ENCODE measurements at places on chromosomes 5 and 9. TPM values are rescaled to one million over a fixed set of nuclear protein-coding genes. Genes with fewer than 3 reads are reported as not detected.

- no peak for DNase-seq
Measured at GRCh38 chr9:36443581-36443980, 43.5 kb upstream of the RNF38 start.

DNA sequence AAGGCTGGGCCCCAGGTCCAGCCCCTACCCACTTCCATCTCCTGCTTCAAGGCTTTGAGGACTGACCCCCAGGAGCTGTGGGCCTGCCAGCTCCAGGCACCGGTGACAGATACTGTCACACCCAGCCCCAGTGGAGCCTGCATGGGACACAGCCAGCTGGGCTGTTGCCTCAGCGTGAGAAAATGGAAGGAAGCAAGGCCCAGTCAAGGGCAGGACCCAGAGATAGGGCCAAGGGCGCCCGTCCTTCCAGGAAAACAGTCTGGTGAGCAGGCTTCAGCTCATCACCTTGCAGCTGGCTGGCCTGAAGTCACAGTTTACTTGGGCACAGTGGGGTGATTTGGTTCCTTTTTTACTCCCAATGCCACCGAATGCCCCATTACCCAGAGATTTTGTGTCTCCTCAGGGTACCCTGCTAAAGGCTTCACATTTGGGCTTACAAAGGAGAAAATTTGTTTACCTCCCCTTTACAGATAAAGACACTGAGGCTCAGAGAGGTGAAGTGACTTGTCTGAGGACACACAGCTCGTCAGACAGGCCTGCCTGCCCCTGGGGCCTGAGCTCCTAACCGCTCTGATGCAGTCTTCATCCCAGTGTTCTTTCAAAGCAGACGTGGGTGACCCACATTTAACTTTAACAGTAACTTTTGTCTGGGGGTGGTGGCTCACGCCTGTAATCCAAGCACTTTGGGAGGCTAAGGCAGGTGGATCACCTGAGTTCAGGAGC is 21.5 kb upstream of the WDR38 start:
- DNase-seq: no peak

CNTFR gene
- 45.5 TPM for polyA plus RNA-seq

DNA sequence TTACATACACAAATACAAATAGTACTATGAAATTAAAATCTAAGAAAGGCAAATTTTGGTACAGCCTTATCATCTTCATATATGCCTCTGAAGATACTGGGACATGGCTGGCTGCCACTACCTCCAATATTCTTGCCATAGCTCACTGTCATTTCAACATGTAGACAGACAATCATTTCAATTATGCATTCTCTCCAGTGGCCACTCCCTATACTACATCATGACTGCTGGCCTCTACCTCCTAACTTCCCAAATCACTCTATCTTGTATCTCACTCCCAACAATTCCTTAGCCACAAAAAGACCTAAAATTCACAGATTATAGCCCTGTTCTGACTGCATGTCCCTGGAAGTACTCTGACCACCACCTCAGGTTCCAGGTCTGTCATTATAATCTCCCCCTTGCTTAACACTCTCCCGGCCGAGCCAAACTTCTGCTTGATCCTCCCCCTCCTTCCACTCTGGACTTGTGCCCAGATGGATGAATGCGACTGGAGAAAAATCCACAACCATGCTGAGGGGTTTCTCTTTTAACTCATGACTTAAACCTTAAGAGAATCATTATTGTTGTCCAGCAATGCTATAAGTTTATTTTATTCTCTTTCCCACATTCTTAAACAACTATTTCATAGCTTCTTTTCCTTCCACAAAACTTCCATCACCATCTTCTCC is 225.3 kb upstream of the TLE4 start:
- DNase-seq: no peak

DMRTA1 gene
- polyA plus RNA-seq: 1.7 TPM

DNA sequence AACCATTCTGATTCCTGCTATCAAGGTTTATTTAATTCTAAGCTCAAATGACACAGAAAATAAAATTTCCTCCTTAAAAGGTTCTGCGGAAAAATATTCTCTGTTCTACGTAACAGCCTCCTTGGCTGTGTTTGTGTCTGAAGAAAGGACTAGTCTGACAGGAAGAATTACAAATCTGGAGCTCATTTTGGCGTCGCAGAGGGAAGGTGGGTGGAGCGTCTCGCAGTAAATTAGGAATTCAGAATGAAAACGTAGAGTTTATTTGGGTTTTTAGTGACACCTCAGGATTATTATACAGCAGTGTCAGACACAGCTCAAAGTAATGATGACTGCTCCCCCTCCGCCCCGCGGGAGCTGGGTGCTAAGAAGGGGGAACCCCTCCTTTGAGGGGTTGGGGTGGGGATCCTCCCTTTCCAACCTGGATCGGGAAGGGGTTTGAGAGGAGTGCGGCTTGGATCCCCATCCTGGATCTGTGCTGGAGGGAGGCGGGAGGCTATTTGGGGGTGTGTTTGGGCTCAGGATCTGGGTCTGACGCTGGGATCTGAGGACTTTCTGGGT is 933 bp upstream of the TGFBR1 start:
- no peak for DNase-seq

SERINC5 gene
- polyA plus RNA-seq: 63.2 TPM

GRCh38 chr5:118486647-118487225 is 501.6 kb downstream of the DTWD2 start:
- DNase-seq: no peak

QRFP gene
- 0.40 TPM for polyA plus RNA-seq

GRCh38 chr9:32737378-32737777 is 46.0 kb upstream of the TMEM215 start:
- no peak for DNase-seq

GRCh38 chr5:123965626-123966025 is 453.6 kb downstream of the CSNK1G3 start:
- DNase-seq: no peak

ENDOG gene
- polyA plus RNA-seq: 15.2 TPM

DRD1 gene
- polyA plus RNA-seq: 0.01 TPM

DNA sequence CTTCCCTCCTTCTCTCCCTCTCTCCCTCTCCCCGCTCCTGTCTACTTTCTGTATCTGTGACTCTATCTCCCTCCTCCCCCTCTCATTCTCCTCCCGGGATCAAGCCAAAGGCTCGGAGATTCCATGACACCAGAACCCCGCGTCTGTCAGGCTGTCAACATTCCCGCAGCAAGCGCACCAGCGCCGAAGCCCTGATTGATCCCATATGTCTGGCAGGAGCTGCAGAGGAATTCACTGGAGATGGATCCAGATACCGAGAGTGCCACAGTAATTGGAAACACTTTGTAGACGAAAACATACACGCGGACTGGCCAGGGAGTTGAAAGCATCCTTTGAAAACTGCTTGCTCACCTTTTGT is 300 bp upstream of the SVEP1 start:
- peak; percentile 41 for DNase-seq

DNA sequence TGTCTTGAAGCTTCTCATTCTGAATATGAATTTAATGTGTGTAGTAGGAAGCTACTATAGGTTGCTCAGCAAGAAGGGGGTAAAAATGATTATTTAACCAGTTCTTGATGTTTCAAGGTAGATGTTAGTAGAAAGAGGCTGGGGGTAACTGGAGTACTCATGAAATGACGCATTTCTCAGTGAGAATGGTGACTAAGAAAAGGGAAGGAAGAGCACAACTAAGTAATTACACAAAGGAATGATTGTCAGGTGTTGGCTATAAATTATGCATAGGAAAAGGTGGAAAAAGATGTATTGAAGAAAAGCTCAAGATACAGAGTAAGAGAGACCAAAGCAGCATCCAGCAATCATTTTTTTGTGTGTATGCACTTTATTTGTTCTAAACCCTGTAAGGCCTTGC is 1.4 kb upstream of the PSIP1 start:
- no peak for DNase-seq

GRCh38 chr5:13217636-13218035 is 726.9 kb downstream of the DNAH5 start:
- DNase-seq: no peak

GRCh38 chr5:82833277-82833676 is 243.9 kb downstream of the TMEM167A start:
- DNase-seq: no peak

DNA sequence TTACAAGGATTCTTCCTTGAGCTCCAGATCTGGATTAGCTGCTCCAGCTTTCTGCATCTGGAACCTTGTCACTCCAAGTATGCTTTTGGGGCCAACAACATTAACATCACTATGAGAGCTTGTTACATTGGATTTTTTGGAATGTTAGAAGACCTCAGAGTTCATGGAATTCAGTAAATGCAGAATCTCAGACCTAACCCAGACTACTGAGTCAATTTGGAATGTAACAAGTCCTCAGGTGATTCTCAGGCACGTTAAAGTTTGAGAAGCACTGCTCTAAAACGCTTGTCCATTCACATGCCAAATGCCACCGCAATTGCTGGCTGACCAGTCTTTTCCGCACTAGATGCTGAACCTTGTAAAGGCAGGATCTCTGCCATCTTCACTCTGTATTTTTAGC is 251.4 kb upstream of the TRIM32 start:
- no peak for DNase-seq

DNA sequence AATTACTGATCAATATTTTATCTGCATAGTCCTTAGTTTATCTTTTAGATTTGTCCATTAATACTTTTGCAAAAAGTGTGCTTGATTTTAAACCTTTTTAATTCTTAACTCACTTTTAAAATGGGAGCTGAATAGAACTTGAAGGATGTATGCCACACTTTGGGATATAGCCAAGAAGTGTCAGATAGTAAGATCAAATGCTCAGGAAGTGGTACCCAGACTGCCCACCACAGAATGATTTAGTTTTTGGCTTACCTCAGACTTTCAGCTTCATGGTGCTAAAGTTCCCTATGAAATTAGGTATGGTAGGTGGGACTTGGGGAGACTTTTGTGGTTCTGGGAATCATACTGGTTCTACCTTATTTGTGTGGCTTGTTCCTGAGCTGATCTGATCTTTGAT is 14.7 kb downstream of the FOCAD start:
- no peak for DNase-seq

- no peak for DNase-seq
Measured at GRCh38 chr9:83242066-83242465, 179.1 kb upstream of the RASEF start.

SLC6A18 gene
- 2.5 TPM for polyA plus RNA-seq

GRCh38 chr9:128024761-128025308 is 42.3 kb downstream of the NAIF1 start:
- no peak for DNase-seq

Data from renal pelvis (tissue), 12 donors.